Mesothelial cell of epicardium (in vitro differentiated cells): ENCODE measurements at places on chromosomes 7 and 10.

GRCh38 chr7:92944633-92945032 lies 108.3 kb upstream of the CDK6 start:
- no peak for DNase-seq

DNA sequence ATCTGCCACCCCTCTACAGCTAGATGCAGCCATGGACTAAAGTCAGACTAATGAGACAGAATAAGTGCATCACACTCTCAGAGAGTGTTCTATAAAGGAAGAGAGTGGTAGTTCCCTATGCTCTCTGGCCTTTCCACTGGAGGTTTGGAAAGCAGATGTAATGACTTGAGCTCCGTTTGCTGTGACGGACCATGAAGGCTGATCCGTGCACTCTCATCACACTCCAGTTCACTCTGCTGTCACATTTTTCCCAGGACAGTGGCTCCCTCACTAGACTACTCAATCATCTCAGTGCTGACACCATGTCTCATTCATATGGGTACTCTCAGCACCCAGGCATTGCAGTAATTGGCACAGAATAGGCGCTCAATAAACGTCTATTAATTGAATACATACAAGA lies 20.4 kb downstream of the TRDMT1 start:
- no peak for DNase-seq

DNA sequence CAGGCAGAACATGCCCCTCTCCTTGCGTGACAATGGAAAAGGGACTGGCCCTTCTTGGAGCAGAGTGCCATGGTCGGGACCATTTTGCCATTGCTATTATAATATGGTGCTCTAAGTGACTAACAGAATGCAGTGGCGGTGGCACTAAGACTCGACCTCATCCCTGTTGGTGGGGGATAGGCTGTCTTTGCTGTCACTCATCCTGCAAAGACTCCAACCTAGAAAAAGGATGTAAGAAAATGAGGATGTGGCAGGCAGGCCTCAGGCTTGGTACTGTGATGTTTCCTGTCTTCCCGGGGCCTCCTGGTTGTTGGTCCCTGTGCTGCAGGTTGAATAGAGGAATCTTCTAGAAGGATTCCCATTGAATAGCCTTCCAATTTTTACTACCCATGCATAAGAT lies 18.6 kb downstream of the BLNK start:
- no peak for DNase-seq

- no peak for DNase-seq
Observed at GRCh38 chr7:133978502-133979295, 148.4 kb upstream of the LRGUK start.

- no peak for DNase-seq
Observed at GRCh38 chr10:132399117-132400035, 2.4 kb downstream of the PWWP2B start.

DNA sequence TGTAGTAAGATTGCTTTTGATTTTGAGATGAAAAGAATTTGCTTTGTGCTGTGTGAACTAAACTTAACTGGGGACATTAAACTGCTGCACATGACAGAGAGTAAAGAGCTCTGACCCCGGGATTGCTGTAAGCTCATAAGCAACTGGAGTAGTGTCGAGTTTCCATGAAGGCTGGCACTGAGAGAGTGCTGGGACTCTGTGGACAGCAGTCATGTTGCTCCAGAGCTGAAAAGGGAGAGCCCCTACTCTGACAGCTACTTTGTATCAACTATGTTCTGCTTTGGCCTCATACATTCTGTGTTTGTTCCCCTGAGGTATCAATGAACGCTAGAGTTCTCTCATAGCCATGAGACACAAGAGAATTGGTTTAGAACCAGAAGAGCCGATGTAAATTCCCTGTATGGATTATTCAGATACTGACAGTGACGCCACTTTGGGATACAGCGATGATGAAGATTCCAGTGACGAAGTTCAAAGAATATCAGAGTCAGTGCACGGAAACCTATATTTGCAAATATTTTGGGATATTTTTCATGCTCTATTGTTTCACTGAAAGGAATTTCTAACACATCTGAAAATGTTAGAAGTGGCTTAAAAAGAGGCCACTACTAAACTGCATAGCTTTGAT lies 185.9 kb upstream of the DKK1 start:
- DNase-seq: no peak

DNA sequence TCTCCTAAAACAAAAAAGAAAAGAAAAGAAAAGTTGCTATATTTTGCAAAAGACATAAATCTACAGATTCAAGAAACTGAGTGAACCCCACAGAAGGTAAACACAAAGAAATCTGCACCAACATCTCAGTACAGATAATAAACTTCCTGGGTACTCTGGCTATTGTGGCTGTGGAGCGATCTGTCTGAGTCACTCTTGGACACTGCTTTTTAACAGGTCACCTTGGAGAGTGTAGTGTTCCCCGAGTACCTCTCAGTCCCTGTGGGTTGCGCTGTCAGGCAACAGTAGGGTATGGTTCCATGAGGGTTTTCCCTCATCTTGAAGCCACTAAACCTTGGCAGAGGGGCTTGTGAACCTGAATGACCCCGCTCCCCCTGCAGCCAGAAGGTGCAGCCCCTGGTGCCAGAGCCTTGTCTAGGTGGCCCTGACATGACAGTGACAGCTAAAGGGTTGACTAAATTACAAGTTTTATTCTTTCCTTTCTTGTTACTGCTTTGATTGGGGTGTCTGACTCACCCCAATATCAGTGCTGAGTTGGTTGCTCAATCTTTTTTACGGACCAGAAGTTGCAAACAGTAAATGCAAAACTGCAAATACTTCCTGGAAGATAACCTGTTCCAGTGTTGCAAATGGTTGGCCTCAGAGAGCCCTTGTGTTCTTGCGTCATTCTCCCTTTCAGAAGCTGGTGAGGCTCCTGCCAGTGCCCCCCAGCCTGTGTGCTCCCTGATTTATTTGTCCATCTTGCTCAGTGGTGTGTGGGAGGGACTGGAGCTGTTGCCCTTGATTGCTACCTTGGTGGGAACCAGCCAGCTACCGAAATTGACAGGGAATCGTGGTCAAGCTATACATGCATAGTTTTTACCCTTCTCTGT lies 30.6 kb downstream of the POR start:
- no peak for DNase-seq
